SIG-M5 (cell line): ENCODE measurements at places on chromosomes 7 and 10.

GRCh38 chr7:117874191-117874700 lies 1.0 kb upstream of the CTTNBP2 start:
- DNase-seq: no peak

GRCh38 chr7:23931633-23932032 lies 221.6 kb downstream of the STK31 start:
- no peak for DNase-seq

DNA sequence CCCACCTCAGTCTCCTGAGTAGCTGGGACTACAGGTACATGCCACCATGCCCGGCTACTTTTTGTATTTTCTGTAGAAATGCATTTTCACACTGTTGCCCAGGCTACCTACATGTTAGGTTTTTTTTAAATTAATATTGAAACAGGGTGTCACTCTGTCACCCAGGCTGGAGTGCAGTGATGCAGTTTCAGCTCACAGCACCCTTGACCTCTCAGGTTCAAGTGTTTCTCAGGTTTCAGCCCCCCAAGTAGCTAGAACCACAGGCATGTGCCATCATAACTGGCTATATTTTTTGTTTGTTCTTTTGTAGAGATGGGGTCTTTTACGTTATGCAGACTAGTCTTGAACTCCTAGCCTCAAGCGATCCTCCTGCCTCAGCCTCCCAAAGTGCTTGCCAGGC lies 32.4 kb upstream of the ZMIZ2 start:
- no peak for DNase-seq

GRCh38 chr7:5595545-5596045 lies 172.0 kb upstream of the TNRC18 start:
- DNase-seq: no peak

DNA sequence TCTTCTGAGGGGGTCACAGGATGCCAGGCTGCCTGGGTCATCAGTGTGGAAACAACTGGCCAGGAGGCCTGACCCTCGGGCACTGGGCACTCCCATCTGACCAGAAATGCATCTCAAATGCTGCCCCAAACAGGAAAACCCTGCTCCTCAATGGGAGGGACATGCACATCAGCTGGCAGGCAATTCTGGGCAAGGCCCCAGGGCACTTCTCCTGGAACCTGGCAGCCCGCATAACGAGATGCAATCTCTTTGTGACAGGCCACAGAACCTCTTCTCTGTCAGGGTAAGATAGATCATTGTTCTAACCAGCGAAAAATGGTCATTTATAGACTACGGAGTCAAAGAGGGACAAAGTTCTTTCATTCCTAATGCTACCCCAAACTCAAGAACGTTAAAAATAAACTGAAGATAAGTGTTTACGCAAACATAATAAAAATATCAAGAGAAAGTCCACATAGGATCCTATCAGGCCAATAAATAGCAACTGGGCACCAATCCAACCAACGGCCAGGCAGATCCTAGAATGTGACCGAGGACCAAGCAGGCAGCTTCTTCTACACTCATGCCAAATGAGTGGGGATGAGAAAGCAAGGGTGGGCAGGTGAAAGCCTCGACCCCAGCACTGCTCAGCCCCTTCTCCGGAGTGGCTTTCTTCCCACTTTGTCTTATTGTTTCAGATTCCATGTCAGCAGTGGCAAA lies 212.3 kb downstream of the TCERG1L start:
- DNase-seq: no peak
